ENCODE measurements at places on chromosomes 11 and 22. TPM values are rescaled to one million over a fixed set of nuclear protein-coding genes. Genes with fewer than 3 reads are reported as not detected.

- no peak overlapping the region for H3K4me3 ChIP-seq
- H3K27me3 ChIP-seq: no peaks in the 10 kb centered on the region
- no peak overlapping the region for H3K27ac ChIP-seq
- H3K4me1 ChIP-seq: no peaks in the 10 kb centered on the region
- H3K36me3 ChIP-seq: no peaks in the 10 kb centered on the region
- no peak for DNase-seq
Observed at GRCh38 chr11:15944460-15944859, 411.9 kb downstream of the SOX6 start.

DNA sequence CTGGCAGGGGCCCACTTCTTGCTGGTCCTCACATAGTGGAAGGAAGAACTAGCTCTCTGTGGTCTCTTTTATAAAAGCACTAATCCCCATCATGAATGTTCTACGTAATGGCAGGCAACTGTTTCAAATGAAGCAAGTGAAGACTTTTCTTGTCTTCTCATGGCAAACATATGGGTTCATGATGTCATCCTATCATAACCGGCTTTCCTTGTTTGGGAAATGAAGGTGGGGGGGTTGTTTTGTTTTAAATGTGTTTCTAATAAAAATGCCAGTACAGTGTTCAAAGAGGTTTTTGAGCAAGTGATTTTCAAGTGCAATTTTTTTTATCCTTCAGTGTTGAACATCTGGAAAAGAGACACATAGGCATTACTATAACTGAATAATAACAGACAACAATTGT is 33.4 kb downstream of the REXO2 start:
- DNase-seq: no peak
- no peaks in the 10 kb centered on the region for H3K36me3 ChIP-seq
- no peak overlapping the region for H3K27ac ChIP-seq
- H3K4me3 ChIP-seq: no peak overlapping the region
- no peaks in the 10 kb centered on the region for H3K4me1 ChIP-seq
- H3K27me3 ChIP-seq: no peaks in the 10 kb centered on the region

DNA sequence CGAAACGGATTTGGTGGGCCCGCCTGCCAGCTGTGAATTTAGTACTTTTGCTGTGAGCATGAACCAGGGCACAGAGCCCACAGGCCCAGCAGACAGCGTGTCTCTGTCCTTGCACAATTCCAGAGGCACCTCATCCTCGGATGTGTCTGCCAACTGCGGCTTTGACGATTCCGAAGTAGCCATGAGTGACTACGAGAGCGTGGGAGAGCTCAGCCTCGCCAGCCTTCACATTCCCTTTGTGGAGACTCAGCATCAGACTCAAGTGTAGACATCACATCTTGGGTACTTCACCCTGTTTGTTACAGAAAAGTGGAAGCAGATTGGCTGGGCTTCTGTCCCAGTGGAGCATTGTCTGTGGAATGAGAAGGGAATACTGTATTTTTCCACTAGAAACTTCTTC is 78.6 kb upstream of the MTNR1B start:
- no peak for DNase-seq
- no peak overlapping the region for H3K4me3 ChIP-seq
- no peaks in the 10 kb centered on the region for H3K36me3 ChIP-seq
- H3K27me3 ChIP-seq: no peaks in the 10 kb centered on the region
- H3K4me1 ChIP-seq: no peaks in the 10 kb centered on the region

DNA sequence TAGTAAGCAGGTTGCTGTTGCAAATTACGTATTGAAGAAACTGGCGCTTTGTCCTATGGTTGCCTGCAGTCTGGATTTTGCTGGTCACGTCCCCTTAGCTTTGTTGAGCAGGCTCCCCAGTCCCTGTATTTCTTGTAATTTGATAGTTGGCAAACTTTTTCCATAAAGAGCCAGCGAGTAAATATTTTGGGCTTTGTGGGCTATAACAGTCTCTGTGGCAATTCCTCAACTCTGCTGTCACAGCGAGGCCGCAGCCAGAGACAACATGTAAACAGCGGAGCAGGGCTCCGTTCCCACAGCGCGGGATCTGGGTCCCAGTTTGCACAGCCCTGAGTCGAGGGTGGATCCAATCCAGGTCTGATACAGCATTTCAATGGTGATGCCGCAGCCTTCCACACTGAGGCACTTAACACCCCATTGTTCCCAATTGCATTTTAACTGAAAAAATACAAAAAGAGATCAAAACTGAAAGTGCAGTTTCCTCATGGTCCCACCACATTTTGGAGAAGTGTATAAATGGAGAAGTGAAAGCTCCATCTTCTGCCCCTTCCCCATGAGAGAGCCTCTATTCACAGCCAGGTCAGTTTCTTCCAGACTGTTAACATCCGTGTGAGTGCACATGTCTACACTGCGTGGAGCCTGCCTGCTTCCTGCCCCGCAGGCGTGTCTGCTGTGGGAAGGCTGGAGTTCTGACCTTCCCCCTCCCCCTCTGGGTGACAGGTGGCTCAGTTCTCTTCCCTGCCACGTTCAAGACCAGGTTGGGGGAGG is 89.1 kb downstream of the RPS6KA4 start:
- peak overlapping the region; percentile 18 for H3K4me3 ChIP-seq
- no peaks in the 10 kb centered on the region for H3K36me3 ChIP-seq
- peak overlapping the region; percentile 72 for H3K27ac ChIP-seq

GRCh38 chr11:2717561-2718325 is 17.9 kb upstream of the KCNQ1OT1 start:
- no peaks in the 10 kb centered on the region for H3K4me1 ChIP-seq
- H3K36me3 ChIP-seq: no peaks in the 10 kb centered on the region
- DNase-seq: no peak
- no peak overlapping the region for H3K4me3 ChIP-seq
- H3K27ac ChIP-seq: no peak overlapping the region

DNA sequence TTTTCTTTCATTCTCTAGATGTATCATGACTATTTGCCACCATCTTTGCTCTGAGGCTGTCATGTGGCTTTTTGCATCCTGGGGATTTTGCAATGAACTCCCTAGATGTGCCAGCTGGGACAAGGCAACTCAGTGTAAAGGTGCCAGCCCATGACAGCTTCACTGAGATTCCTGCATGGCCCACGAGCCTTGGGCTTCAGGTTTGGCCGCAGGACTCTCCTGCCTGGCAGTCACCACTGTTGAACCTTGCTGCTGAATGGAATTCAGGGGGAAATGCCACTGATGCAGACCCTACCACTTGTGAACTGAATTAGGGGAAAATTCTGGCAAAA is 385.2 kb downstream of the SOX6 start:
- H3K27me3 ChIP-seq: no peaks in the 10 kb centered on the region
- peaks cover 14% of the 10 kb centered on the region for H3K4me1 ChIP-seq
- DNase-seq: no peak
- no peak overlapping the region for H3K27ac ChIP-seq

The TRIM29 gene
- 73.7 TPM for total RNA-seq
